ENCODE measurements at places on chromosomes 5 and 9.

DNA sequence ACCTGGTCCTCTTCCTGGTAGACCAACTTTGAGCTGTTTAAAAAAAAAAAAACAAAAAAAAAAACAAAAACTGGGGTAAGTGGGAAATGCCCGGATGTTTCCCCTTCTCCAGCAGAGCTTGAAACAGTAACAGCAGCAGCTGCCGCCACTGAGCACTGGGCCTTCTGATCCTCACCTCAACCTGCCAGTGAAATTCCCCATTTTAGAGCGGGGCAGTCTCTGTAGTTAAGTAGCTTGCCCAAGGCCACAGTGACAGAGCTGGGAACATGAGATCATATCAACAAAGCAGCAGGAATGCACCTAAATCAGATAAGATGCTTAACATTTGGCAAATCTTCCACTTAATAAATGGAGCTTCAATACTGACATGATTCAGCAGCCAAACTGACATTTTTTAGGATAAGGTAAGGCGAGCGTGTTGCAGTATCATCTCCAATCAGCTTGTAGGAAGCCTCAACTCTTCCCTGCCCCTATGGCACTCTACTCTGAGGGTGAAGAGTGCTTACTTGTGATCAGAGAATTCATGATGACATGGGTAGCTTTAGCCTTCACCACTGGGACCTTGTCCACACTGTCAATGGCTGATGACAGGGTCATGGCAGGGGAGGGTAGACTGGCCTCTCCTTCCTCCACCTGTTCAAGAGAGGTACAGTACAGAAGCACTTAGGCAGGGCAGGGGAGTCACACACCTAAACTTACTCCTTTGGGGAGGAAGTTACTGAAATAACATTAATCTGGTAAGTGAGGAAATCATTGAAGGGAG lies 9.3 kb downstream of the KIAA1191 start:
- no peak for DNase-seq

- no peak for DNase-seq
Measured at GRCh38 chr5:169706071-169706470, 69.0 kb downstream of the DOCK2 start.

DNA sequence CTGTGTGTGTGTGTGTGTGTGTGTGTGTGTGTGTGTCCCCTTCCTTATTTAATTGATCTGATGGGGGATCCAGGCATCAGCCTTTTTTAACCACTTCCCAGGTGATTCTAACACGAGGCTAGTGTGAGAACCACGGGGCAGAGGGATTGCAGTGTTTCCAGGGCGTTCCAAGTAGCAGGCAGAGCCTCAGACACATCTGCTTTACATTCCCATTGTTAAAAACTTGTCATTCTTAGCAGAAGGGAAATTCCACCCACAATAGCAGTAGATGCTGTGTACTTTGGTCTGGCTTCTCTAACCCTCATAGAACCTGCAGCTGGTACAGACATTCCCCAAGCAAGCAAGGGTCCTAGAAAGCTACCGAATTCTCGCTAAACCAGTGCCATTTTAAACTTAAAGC lies 81.9 kb upstream of the SLC30A5 start:
- DNase-seq = no peak

GRCh38 chr5:78776637-78777036 lies 128.1 kb upstream of the LHFPL2 start:
- peak; percentile 10 for DNase-seq

DNA sequence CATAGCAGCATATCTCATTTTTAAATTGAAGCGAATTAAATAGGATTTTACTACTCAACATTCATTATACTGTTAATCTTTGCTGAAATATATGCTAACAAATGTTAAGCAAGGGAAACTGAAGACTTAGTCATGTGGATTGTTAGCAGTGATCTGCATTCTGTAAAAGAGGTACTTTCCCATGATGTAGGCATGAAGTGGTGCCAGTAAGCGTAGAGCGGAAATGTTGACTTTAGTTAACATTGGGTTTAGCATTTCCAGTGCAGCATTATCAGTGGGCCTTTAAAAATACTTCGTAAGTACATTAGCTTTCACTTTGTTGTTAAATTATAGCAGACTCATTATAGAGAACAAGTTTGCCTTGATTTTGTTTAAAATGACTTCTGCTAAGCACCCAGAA lies 130.3 kb downstream of the CDC42SE2 start:
- no peak for DNase-seq

- no peak for DNase-seq
Measured at GRCh38 chr9:78210841-78211301, 25.0 kb upstream of the CEP78 start.

DNA sequence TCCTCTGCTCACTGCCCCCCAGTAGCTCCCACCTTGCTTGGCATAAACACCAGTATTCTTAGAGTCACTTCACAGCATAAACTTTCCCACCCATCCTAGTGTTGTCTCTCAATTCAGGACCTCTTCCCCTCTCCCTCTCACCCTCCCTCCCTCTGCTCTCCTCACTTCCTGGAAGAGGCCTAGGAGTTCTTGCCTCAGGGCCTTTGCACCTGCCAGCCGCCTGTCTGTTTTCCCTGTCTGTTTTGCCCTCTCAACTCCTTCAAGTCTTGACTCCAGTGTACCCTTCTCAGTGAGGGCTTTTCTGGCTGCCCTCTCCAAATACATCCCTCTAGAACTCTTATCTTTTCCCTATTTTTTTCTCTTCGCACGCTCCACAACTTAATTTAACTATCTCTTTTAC lies 86.2 kb downstream of the ENTREP1 start:
- no peak for DNase-seq

DNA sequence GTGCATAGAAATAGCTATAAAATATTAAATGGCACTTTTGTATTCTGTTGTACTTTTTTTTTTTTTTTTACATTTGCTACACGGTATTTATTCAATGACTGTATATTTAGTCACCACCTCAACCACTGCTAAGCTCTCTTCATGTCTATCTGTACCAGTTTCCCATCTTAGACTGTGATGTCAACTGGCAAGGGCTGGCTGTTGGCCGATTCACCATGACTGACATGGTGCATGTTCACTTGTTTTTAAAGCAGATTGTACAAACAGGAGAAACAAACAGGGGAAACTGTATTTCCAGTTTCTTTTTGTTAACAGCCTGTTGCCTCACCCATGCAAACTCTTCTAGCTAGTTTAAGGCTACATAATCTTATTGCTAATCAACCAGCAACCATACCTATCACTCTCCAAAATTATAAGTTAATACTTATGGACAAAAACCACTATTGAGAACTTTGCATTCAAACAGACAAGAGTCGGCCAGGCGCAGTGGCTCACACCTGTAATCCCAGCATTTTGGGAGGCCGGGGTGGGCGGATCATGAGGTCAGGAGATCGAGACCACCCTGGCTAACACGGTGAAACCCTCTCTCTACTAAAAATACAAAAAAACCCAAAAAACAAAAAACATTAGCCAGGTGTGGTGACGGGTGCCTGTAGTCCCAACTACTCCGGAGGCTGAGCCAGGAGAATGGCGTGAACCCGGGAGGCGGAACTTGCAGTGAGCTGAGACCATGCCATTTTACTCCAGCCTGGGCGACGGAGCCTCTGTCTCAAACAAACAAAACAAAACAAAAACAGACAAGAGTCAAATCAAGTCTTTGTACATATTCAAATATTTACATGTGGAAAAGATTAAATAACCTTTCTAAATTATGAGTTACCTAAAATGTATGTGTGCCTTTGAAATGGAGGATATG lies 13.2 kb downstream of the ZFAND5 start:
- peak; percentile 37 for DNase-seq

- no peak for DNase-seq
Measured at GRCh38 chr5:60943624-60944023, 1.2 kb downstream of the ERCC8 start.

GRCh38 chr9:95645992-95646391 lies 129.2 kb upstream of the PTCH1 start:
- no peak for DNase-seq

GRCh38 chr9:19533373-19533772 lies 124.6 kb downstream of the ACER2 start:
- peak; percentile 25 for DNase-seq

- no peak for DNase-seq
Measured at GRCh38 chr5:103006921-103007320, 113.0 kb downstream of the GIN1 start.

DNA sequence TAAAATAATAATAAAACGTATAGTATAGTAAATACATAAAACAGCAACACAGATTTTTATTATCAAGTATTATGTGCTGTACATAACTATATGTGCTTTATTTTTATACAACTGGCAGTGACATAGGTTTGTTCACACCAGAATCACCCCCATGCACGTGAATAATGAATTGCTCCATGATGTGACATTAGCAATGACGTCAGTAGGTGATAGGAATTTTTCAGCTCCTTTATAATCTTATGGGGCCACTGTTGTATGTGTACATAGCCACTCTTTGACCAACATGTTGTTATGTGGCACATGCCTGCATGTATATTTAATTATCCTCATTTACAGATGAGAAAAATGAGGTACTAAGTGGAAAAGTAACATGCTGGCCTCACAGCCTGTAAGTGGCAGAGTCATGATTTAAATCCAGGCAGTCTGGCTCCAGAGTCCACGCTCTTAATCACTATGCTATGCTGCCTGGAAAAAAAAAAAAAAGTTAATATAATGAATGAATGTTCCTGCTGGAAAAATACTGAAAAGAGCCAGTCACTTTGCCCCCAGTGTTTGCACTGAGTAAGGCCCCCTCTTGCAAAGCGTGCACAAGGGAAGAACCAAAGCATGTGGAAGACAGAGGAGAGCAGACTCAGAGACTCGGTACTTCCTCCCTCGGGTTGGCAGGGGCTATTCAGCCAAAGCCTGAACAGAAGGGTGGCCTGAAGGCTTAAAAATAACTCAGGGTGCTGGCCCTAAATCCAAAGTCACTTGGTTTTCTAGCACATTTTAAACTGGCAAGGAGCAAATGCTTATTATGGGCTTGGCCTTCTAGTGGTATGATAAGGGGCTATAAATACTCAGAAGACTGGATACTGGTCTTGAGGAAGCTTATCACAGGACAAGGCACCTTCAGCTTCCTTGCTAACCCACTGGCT lies 206.8 kb downstream of the GLIS3 start:
- no peak for DNase-seq

- no peak for DNase-seq
Measured at GRCh38 chr5:180103487-180104167, 32.1 kb upstream of the RNF130 start.

DNA sequence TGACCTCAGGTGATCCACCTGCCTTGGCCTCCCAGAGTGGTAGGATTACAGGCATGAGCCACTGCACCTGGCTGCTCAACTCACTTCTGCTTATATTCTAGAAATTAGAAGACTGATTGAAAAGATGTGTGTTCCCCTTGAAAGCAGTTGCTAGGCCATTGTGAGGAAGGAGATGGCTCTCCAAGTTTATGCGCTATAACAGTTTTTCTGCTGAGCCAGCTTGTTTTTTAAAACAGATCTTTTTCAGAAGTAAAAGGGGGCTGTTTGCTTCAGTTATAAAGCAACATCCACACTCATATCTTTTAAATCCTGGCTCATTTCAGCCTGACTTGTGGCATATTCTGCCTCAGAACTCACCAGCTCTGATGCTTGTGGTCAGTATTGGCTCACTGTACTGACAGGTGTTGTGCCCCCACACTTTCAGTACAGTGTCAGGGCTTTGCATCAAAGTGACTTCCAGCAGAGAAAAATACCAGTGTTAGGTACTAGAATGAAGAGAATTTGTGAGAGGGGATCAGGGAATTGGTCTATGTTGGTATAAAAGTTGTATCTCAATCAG lies 49.4 kb downstream of the NUP214 start:
- DNase-seq = no peak

DNA sequence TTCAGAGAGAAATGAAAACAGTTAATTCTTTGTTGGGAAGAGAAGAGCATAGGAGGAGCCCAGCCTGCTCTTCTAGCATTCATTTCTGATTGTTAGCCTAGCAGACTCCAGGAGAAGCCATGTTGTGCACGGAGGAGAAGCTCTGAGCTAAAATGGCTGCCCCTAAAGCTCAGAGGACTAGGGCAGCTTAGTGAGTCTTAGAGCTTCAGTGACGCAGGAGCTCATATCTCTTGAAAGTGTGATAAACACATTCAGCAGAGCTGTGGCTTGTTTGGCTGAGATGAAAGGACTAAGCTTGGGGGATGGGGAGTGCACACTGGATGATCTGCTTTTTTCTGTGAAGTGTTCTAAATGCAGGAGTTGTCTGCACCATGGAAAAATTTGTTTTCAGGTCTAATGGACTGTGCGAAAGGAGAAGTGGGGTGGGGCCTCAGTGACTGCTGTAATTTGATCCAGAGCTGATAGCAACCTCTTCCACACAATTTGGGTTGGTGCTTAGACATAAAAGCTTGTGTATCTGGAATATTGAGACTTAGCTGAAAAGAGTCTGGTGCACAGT lies 58.5 kb downstream of the ZNF462 start:
- peak; percentile 94 for DNase-seq

DNA sequence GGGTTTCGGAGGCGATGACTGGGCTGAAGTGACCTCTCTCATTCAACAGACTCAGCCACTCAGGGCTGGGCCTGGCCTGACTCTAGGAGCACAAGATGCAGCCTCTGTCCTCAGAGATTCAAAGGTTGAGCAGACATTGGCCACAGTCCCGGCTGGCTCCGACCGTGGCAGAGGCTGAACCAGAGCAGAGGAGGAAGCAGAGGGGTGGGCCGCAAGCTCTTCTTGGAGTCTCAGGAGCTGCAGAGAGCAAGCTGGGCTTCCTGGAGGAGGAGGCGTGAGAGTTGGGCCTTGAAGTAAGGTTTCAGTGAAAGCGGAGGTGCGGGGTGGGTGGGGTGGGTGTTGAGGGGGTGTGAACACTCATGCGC lies 37.6 kb downstream of the ALG2 start:
- DNase-seq = no peak

Data from NCI-H226 (cell line).